ENCODE measurements at places on chromosomes 1 and 21. TPM values are rescaled to one million over a fixed set of nuclear protein-coding genes. Genes with fewer than 3 reads are reported as not detected.
A peak's percentile ranks its signal among the peaks of the same experiment; 100 is the strongest.

DNA sequence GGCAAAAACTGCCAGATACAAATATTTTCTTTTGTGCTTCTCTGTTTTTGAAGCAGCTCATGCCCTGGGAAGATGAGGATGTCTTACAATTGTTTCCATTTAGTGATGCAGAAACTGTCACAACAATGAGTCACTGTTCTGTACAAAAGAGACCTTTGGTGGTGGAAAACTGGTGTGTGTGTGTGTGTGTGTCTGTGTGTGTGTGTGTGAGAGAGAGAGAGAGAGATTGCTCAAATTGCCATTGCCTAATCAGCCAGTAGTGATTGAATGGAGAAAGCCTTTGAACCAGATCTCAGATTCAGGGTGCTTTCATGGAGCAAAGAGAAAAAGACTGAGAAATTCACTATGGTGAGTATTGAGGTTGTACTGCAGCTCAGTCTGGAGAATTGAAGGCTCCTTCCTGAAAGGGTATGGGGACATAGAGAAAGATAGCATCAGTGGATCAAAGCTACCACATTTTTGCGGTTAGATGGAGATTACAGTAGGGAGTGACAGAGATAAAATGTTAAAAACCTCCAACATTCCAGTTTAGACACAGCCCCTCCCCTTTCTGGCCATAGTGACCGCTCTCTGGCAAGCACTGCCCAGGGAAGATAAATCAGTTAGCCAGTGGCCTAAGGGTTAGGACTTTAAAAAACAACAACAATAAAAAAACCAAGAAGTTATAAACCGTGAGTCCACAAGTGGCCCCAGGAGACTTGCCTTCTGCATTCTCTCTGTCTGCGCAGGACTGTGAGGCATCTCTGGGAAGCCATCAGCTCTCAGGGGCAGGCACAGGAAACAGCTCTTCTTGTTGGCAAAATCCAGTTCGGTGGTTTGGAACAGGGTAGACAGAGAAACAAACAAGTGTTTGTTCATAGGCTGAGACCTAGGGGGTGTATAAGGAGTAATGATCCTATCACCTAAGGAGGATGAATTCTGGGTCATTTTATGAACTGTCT lies 406.5 kb downstream of the DUSP10 start:
- H3K4me3 ChIP-seq = no peak overlapping the region
- H3K4me1 ChIP-seq = no peaks in the 10 kb centered on the region
- H3K36me3 ChIP-seq = no peaks in the 10 kb centered on the region
- H3K27me3 ChIP-seq = no peaks in the 10 kb centered on the region
- H3K27ac ChIP-seq = no peak overlapping the region
- DNase-seq = peak; percentile 78

GRCh38 chr1:208184966-208185654 lies 59.1 kb downstream of the PLXNA2 start:
- H3K36me3 ChIP-seq = no peaks in the 10 kb centered on the region
- no peaks in the 10 kb centered on the region for H3K27me3 ChIP-seq
- H3K4me1 ChIP-seq = peaks cover 40% of the 10 kb centered on the region
- no peak overlapping the region for H3K27ac ChIP-seq
- H3K4me3 ChIP-seq = no peak overlapping the region
- DNase-seq = no peak

DNA sequence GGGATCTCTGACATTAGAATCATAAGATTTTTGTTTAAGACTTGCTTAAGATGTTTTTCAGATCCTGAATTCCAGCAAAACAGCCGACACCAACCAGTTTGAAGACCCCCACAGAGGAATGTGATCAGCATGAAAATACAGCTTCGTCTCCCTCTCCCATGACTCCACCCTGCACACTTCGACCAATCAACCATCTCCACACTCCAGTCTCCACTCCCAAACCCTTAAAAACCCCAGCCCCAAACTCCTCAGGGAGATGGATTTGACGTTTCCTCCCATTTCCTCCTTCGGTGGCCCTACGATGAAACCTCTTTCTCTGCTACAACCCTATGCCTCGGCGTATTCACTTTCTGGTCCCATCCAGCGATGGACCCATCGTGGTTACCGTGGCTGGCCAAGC lies 30.1 kb upstream of the KIF26B start:
- peaks cover 7% of the 10 kb centered on the region for H3K4me1 ChIP-seq
- no peaks in the 10 kb centered on the region for H3K36me3 ChIP-seq
- no peak overlapping the region for H3K27ac ChIP-seq
- DNase-seq = no peak

DNA sequence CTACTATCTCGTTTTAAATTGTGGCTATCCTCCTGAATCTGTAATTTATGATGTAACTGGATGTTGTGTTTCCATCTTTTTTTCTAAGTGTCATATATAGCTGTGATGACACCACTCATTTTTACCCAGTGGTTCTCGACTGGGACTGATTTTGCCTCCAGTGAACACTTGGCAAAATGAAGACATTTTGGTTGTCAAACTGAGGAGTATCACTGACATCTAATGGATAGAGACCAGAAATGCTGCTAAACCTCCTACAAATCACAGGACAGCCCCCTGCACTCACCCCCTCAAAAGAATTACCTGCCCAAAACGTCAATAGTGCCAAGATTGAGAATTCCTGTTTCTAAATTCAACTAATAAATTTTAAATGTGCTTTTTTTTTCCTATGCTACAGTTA lies 1.9 kb downstream of the TRMT13 start:
- no peak overlapping the region for H3K4me3 ChIP-seq
- no peaks in the 10 kb centered on the region for H3K27me3 ChIP-seq
- H3K4me1 ChIP-seq = peaks cover 8% of the 10 kb centered on the region
- DNase-seq = peak; percentile 4
- peaks cover 32% of the 10 kb centered on the region for H3K36me3 ChIP-seq

DNA sequence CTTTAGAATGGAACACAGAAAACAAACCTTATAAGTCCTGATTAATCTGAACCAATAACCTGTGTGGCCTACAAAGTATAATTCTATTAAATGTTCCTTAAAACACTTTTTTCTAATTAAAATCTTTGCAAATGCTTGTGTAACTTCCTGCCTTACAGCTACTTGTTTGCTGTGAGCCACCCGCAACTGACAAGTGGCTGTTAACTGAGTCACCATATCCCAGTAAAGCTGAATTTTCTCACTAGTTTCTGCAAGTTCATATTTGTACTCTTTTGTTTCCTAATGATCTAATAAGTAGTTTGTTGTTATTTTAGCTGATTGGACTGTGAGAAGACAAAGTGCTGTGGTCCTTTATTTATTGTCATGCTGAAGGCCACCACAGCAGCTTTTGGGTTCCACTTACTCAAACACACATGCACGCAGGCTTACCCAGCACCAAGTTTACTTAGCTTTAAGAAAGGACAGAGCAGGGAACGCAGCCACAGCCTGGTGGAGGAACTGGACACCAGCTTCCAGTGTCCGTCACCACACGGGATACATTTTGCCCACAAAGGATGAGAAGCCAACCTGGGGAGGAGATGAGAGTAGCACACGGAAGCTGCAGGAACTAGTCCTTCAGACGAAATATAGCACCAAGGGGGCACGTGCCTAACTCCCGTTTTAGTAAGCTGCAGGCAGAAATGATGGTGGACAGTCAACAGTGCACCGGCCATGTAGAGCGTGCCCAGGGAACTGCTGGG lies 47.8 kb downstream of the LCA5L start:
- no peaks in the 10 kb centered on the region for H3K4me1 ChIP-seq
- no peaks in the 10 kb centered on the region for H3K27me3 ChIP-seq
- no peak overlapping the region for H3K4me3 ChIP-seq

The FOXO6 gene
- polyA plus RNA-seq = 18.6 TPM

DNA sequence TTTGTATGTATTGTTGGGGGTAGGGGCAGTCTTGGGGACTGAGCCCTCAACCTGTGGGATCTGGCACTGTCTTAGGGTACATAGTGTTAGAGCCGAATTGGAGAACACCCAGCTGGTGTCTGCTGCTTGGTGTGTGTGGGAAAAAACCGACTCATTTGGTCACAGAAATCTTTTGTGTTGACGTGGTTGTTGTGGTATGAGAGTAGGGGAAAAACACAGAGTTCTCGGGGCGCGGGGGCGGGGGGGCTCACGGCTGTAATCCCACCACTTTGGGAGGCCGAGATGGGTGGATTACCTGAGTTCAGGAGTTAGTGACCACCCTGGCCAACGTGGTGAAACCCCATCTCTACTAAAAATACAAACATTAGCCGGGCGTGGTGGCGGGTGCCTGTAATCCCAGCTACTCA lies 15.3 kb upstream of the SRSF10 start:
- no peaks in the 10 kb centered on the region for H3K4me1 ChIP-seq
- H3K36me3 ChIP-seq = no peaks in the 10 kb centered on the region
- no peak overlapping the region for H3K27ac ChIP-seq

GRCh38 chr1:247493106-247493505 lies 35.2 kb upstream of the OR2B11 start:
- no peak for DNase-seq
- H3K4me3 ChIP-seq = no peak overlapping the region
- H3K27ac ChIP-seq = no peak overlapping the region
- H3K4me1 ChIP-seq = no peaks in the 10 kb centered on the region
- H3K36me3 ChIP-seq = no peaks in the 10 kb centered on the region

GRCh38 chr1:64745986-64746940 lies 1.4 kb downstream of the RAVER2 start:
- DNase-seq = no peak
- H3K36me3 ChIP-seq = no peaks in the 10 kb centered on the region
- peaks cover 13% of the 10 kb centered on the region for H3K4me1 ChIP-seq
- H3K27me3 ChIP-seq = no peaks in the 10 kb centered on the region

The EDN2 gene
- polyA plus RNA-seq = 1.8 TPM

GRCh38 chr1:19164274-19165015 lies 45.6 kb downstream of the UBR4 start:
- no peak overlapping the region for H3K4me3 ChIP-seq
- no peak overlapping the region for H3K27ac ChIP-seq
- no peak for DNase-seq
- H3K27me3 ChIP-seq = no peaks in the 10 kb centered on the region
- no peaks in the 10 kb centered on the region for H3K4me1 ChIP-seq

The CELA2A gene
- polyA plus RNA-seq = not detected

DNA sequence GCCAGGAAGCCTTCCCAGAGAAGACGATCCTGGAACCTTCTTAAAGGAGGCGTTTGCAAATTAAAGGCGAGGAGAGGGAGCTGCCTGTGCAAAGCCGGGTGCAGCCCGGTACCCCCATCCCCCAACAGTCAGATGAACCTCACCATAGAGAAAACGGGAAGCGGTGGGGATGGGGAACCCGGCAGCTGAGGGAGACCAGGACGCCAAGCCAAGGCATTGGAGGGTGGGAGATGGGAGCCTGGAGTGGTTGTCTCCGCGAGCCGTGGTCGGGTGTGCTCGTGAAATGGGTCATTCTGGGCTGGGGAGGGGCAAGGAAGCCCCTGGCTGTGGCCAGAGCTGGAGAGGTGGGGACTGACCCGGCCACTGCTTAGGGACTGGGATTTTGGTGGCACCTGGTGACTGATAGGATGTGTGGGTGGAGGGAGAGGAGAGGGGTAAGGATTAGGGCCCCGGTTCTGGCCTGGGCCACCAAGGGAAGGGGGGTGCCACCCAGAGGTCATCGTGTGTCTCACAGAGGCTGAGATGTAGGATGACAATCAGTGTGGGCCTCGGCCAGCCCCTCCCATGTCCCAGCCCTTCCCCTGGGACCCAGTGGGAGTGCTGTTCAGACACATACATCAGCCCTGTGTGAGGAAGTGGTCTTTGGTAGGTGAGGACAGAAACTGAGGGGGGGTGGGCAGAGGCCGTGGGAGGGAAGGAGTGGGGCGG lies 676 bp upstream of the PADI2 start:
- peak overlapping the region; percentile 16 for H3K4me3 ChIP-seq
- no peak for DNase-seq
- no peak overlapping the region for H3K27ac ChIP-seq

- no peak overlapping the region for H3K27ac ChIP-seq
- H3K36me3 ChIP-seq = no peaks in the 10 kb centered on the region
- no peaks in the 10 kb centered on the region for H3K27me3 ChIP-seq
- H3K4me3 ChIP-seq = no peak overlapping the region
- no peak for DNase-seq
Observed at GRCh38 chr1:67479146-67479891, 49.1 kb upstream of the SERBP1 start.

DNA sequence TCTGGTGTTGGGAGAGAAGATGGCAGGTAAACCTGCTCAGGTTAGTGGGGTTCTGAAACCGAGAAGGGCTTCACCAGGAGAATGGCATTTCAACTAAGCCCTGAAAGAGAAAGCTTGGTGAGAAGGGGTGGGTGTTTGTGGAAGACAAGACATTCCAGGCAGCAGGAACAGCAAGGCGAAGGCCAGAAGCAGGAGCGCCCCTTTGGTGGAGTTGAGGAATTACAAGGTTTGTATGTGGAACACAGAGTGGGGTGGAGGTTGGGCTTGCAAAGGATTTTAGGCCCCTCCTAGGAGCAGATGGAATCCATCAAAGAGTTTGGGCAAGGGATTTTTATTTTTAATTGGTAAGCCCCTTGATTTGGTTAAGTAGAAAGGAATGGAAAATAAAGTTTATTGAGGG lies 24.8 kb upstream of the ELOA start:
- no peaks in the 10 kb centered on the region for H3K36me3 ChIP-seq
- peak; percentile 62 for DNase-seq
- H3K27ac ChIP-seq = no peak overlapping the region
- H3K4me1 ChIP-seq = no peaks in the 10 kb centered on the region
- no peak overlapping the region for H3K4me3 ChIP-seq

The MACF1 gene
- polyA plus RNA-seq = 144 TPM

The PEX10 gene
- polyA plus RNA-seq = 34.2 TPM

DNA sequence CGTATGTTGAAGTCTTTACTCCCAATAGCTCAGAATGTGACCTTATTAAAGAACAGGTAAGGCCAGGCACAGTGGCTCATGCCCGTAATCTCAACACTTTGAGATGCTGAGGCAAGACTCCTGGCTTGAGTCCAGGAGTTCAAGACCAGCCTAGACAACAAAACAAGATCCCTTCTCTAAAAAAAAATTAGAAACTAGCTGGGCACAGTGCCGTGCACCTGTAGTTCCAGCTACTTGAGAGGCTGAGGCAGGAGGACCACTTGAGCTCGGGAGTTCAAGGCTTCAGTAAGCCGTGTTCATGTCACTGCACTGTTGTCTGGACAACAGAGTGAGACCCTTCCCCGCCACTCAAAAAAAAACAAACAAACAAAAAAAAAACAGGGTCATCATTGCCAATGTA lies 171.3 kb downstream of the RERE start:
- no peak for DNase-seq
- peaks cover 17% of the 10 kb centered on the region for H3K4me1 ChIP-seq
- H3K27me3 ChIP-seq = no peaks in the 10 kb centered on the region
- no peak overlapping the region for H3K27ac ChIP-seq

DNA sequence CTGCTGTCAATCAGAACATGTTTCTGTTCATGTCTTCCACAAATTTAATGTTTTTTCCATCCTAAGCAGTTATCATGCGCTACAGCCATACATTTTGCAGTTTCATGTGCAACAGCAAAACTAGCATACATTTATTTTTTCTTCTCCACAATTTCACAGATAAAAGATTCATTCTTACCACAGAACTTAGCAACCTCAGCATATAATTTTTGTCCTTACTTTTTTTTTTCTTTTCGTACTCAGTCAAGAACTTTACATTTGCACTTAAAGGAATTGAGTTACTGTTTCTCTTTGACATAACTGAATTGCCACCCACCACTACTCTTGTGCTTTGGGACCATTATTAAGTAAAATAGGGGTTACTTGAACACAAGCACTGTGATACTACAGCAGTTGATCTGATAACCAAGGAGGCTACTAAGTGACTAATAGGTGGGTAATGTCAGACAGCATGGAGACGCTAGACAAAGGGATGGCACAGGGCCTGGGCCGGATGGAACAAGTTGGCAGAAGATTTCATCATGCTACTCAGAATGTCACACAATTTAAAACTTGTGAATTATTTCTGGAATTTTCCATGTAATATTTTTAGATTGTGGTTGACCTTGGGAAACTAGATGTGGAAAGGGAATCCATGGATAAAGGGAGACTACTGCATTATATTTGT lies 50.2 kb upstream of the LHX8 start:
- H3K4me3 ChIP-seq = no peak overlapping the region
- peaks cover 7% of the 10 kb centered on the region for H3K4me1 ChIP-seq
- no peak overlapping the region for H3K27ac ChIP-seq
- DNase-seq = no peak
- H3K36me3 ChIP-seq = no peaks in the 10 kb centered on the region
- no peaks in the 10 kb centered on the region for H3K27me3 ChIP-seq

The RIMS3 gene
- 29.1 TPM for polyA plus RNA-seq

Measured in cardiac muscle cell (in vitro differentiated cells and primary cell).